ENCODE measurements at places on chromosomes 2 and 18.

GRCh38 chr2:12265646-12266045, 451.1 kb upstream of the TRIB2 start:
- no peak for DNase-seq

DNA sequence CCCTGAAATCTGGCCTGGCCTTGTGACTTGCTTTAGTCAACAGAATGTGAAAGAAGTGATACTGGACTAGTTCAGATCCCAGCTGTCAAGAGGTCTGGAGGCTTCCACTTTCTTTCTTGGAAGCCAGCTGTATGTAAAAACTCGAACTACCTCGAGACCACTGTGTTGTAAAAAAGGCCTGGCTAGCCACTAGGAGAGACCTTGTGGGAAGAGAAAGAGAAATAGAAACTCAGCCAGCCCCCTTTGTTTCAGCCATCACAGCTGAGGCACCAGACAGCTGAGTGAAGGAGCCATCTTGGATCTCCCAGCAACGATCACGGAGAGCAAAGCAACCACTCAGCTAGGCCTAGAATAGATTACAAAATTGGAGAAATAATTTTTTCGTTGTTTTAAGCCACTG, 324.9 kb upstream of the TCF4 start:
- DNase-seq = no peak

DNA sequence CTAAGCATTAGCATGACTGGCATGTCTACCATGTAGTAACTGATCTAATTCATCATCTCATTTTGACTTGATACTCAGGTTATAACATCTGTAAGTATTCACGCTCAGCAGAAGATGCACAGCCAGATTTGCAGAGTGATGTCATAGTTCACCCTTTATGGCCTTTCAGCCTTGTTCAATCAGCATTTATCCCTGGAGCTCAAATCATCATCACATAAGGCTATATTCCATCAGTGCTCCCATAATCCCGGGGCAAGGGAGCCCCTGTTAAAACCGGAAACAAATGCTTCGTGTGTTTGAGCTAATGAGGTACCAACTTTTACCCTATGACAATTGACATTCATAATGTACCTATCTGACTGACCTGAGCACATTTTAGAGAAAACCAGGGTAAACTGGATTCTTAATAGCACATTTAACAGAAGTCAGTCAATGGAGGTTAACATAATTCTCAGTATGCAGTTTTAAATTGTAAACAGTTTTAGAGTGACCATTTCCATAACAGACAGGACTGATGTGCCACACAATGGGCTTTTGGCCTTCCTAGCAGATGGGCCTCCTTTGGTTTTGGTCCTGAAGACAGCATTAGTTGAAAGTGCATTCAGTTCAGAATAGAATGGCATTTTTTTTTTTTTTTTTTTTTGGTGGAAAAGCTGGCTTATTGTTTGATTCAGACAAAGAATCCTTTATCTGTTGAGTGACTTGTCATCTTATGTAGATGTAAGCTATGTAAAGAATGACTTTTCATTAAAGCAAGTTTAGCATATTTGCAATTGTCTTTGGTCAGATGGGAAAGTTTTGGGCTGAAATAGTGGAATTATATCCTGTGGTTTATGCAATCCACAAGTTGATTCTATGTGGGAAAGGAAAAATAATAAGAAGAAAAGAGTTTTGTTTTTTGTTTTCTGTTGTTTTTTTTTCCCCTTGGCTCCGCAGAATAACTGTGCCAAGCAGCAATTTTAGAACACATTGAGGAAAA, 866.0 kb upstream of the ACVR2A start:
- DNase-seq = no peak

DNA sequence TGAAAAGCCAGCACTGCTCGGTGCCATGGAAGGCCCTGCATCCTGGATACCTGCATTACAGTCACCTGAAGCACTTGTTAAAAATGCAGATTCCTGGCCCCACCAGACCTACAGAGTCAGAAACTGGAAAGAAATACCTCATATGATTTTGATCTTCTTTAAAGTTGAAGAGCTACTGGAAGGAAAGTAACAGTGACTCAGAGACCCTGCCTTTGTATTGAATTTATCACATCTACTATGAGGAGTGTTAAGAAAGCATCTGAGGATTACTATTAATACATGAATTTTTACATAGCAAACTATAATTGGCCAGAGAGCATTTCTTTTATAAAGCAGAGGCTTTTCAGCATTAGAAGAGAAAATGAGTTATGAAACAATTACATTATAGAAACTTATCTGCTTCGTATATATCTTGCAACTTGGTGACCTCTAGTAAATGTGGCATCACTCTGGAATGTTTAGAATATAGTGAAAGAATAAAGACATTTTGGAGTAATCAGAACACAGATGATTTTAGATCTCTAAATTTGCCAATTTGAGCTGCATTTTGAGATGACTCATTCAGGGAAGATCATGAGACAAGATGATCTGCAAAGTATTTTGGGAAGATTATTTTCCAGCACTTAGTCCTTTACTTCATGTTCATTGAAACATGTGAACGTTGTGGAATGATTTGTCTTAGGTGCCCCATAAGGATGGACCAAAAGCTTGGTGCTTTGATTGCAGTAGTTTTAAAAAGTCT, 12.2 kb downstream of the PTPRM start:
- DNase-seq = no peak

DNA sequence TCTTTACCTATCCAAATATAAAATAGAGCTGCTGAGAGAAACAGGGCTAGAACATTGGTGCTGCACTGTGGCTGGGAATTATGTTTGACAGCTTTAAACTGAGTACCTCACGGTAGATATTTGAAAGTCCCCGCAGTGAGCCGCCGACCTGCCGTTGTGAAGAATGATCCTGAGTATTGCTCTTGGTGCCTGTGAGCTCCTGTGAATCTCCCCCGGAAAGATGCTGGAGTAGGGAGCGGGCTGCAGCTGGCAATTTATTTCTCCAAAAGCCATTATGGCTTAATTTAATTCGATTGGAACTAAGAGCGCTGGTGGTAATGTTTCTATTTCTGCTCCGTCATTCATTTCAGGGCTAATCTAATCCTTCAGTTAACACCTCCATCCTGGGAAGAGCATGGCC, 129.4 kb upstream of the TPO start:
- DNase-seq = no peak

DNA sequence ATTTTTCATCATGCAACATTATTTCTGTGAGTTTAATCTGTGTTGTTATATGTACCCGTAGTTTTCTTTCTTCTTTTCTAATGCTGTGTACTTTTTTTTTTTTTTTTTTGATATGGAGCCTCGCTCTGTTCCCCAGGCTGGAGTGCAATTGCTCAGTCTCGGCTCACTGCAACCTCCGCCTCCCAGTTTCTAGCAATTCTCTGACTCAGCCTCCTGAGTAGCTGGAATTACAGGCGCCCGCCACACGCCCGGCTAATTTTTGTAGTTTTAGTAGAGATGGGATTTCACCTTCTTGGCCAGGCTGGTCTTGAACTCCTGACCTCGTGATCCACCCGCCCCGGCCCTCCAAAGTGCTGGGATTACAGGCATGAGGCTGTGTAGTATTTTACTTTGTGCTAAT, 155.4 kb downstream of the GALR1 start:
- DNase-seq = no peak

GRCh38 chr2:195513119-195513518, 143.9 kb upstream of the SLC39A10 start:
- DNase-seq = no peak

GRCh38 chr2:106857882-106858478, 28.0 kb downstream of the ST6GAL2 start:
- DNase-seq = no peak

DNA sequence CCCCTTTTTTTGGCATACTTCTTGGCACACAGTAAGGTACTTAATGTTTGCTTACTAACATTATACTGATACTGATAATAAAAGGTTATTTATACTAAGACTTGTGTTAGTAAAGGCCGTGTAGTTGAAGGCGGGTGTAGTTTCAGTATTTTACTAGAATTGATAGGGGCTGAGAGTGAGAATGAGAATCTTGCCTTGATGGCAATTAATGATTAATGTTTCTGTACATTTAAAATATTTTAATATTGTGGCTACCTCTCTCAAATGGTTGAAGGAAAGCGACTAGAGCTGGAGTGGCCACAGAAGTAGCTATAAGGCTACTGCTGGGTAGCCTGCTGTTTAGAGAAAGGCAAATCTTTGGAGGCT, 29.3 kb downstream of the PELI1 start:
- no peak for DNase-seq

- no peak for DNase-seq
Measured at GRCh38 chr2:176826984-176827668, 385.5 kb upstream of the HNRNPA3 start.

DNA sequence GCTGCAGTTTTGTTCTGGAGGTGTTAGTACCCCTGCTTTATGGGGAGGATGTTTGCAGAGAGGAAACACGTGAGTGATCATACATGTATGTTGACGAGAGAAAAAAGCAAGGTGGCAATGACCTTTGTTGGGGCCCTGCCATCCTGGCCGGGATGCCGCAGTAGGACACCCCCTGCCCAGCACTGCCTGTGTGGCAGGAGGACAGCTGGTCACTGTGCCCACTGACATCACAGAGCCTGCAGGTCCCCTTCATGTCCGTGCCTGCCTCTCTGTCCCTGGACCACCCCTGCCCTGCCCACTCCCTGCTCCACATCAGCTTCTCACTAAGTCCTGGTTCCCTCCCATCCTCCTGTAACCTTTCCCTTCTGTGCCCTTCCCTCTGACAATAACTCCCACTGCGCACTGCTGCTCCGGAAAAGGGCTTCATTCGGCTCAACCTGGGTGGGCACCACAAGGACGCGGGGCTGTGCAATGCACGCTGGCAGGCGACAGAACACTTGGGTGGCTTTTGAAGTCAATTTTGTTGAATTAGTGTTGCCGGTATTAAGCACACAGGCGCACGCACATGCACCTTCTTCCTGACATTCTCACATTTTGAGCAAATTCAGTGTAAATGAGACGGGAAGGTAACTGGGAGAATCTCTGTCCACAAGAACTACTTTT, 51.5 kb upstream of the TWIST2 start:
- DNase-seq = no peak

DNA sequence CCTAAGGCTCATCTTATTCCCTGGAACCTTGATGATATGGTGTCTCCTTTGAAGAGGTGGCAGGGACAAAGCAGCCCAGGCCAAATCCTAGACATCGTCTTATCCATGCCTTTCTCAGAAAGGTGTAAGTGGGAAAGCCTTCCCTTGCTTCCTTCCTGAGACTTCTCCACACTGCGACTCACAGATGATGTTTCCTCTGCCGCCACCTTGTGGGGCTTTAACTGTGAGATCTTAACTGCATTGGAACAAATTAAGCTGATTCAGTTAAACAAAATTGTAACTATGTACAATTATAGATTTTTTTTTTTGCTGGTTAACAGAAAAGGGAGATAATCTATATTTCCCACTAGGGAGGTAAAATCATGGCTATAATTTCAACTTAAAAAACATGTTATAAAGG, 10.0 kb upstream of the GCA start:
- DNase-seq = no peak

DNA sequence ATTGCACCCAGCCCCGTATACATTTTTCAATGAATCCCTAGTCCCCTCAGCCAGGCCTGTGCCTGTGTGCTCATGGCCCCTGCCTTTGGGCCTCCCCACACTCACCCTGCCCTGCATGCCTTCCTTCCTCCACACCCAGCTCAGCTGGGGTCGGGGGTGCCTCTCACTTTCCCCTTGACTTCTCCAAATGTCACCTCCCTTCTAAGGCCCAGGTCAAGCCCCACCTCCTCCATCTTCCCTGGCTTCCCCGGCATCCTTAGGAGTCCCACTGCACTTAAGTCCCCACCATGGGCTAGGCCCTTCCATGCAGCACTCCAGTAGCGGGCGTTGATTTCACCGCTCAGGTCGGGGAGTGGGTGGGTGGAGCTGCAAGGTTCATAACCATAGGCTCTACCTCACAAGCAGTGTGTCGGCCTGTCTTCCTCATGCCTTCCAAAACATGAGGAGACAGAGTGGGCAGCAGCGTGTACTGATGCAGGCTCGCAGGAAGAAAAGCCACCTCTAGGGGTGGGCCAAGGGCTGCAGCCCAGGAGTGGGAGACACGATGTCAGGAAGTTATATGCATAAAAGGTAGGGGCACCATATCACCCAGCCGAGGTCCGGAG, 47.7 kb downstream of the DNMT3A start:
- DNase-seq = no peak

DNA sequence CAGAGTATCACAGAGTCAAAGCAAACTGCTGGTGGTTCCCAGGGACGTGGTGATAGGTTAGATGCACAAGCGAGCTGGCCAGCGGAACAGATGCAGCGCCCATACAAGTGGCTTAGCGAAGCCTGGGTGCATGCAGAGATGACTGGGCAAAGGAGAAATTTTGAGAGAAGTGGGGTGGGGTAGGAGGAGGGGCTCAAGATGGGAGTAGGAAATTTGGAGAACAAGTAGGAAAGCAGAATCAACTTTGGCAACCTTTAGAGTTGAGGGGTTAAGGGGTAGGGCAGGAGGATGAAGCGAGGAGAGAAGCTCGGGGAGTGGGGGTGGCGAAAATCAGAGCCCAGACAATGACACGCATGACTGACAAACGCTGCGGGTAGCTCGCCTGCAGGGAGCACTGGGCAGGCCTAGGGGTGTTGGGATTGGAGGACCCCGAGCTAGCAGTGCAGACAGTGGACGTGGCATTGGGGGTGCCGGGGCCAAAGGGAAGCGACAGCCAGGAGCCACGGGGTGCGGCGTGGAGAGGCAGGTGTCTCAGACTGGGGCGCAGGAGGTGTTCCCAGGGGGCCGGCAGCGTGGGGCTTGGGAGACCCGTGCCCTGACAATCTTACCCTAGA, 431 bp downstream of the FAM98A start:
- no peak for DNase-seq

DNA sequence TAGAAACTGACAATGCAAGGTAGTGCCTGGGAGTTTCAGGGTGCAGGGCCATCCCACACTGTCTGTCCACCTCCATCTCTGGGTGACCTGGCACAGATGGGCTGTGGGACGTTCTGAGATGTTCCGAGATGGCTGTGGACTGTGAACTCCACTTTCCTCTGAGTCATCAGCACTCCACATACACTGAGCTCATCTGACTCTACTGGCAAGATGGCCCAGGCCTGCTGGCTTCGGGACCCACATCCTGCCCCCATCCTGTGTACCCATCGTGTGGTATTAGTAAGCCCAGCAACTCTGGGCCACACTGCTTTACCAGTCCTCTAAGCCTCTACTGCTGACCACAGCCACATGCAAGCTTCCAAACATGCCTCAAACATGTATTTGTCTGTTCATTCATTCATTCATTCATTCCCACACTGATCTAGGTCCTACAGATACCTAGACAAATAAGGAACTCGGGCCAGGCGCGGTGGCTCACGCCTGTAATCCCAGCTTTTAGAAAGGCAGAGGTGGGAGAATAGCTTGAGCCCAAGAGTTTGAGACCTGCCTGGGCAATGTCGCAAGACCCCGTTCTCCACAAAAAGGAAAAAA, 124.8 kb upstream of the CXCR4 start:
- no peak for DNase-seq

- no peak for DNase-seq
Measured at GRCh38 chr2:144201126-144201525, 318.8 kb downstream of the ZEB2 start.
